ENCODE measurements at places on chromosomes 3 and 15.

- DNase-seq = no peak
These were observed 92.4 kb downstream of the CSNK1G1 start for GRCh38 chr15:64263567-64263966.

DNA sequence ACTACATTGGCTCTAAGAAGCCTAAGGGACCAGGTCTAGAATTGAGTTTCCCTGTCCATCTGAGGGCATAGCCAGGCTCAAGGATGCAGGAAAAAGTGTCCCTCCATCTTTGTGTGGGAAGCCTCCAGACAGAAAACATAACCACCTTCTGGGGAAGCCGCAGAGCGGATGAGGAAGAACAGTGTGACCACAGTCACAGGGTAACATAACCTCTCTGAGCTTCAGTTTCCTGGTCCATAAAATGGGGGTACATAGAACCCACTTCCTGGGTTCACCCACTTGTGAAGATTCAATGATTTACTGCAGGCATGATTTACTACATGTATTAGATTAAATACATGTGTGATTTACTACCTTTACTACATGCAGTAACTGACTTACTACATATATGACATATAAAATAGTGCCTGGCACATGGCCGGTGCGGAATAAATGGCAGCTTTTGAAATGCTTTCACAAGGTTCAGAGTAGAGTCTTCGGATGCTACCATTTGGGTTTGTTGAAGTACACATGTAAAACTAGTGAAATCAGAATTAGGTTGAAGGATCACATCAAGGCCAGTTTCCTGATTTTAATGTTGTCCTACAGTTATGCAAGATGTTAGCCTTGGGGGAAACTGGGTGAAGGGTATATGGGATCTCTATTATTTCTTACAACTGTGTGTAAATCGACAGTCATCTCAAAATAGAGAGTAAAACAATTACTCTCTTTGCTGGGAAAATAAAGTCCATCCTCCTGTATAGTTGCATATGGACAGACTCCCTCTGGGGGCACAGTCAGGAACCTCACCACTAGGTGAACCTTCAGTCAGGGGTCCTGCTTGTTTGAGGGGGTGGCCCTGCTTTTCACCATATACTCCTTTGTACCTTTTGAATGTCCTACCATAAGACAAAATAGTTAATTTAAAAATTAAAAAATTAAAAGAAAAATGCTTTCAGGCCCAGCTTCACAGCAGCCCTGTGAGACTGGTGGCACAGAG lies 86.0 kb downstream of the SEMA5B start:
- no peak for DNase-seq

- DNase-seq = peak; percentile 27
These were observed 1.4 kb downstream of the FYTTD1 start for GRCh38 chr3:197750858-197751737.

- DNase-seq = no peak
These were observed 200.6 kb upstream of the ZBTB20 start for GRCh38 chr3:115347737-115348136.

DNA sequence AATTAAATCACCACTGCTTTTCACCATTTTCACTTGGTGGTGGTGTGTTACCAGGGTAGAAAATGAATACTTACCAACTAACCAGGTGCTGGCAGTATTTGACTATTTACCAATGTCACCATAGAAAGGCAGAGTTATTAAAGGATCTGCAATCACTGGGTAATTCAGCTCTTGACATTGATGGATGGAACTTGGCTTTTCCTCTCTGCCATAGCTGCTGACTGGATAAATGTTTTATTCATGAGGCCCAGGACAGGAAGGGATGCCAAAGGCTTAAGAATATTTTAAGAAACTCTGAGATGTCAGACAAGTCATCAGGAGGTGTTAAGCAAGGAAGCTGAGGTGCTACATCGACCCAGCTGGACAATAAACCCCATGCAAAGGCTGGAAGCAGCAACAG lies 495.5 kb upstream of the CFAP20DC start:
- DNase-seq = no peak

DNA sequence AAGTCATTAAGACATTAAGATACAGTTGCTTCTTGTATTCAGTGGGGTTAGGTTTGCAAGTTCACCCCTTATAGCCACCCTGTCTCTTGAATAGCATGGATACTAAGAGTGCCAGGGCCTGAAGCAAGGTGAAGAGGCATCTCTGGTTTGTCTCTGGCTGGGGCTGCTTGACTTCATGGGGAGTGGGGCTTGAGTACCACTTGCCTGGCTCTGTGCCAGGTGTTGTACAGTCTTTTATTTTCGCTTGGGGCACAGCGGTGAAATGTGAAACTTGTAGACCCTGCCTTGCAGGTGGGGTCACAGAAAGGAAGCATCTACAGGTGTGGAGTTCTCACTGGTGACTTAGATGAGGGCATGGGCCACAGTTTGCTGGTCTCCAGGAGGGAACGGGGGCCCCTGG lies 152.1 kb downstream of the PDE8A start:
- no peak for DNase-seq

DNA sequence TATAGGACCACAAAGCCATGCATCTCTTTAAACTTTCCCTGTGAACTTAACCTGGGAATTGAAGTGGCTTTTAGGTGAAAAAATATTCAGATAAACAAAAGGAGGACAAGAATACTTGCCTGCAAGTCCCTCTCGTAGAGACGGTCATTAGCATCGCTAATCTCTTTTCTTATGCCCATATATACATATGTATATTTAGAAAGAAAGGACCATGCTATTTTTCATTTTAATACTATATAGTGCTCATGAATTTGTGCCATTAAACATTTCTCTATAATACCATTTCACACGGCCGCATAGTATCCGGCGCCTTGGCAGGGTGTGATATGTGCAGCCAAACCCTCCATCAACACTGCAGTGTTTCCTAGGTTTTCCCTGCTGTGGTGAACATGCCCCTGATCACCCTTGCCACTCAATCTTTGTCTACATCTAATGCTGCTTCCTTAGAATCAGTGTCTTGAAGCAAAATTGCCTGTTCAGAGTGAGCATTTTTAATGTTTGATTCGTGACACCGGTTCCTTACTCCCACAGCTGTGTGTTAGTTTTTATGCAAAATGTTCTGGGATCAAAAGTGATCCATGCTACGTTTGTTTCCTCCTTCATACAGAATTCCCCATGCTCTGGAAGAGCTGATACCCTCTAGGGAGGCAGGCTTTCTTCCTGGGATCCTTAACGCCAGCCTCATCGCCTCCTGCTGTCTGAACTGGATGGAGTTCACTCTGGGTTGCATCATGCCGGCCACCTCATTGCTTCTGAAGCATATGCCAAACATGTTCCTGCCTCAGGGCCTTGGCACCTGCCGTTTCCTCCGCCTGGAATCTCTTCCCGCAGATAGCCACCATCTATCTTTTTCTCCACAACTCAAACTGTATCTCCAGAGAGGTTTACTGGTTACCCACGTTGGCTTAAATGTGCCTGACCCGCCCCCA lies 118.1 kb downstream of the FBLN2 start:
- DNase-seq = no peak

- no peak for DNase-seq
These were observed 237.6 kb downstream of the RAP2B start for GRCh38 chr3:153399636-153400035.

- DNase-seq = no peak
These were observed 342.1 kb downstream of the OCA2 start for GRCh38 chr15:27757052-27757451.

DNA sequence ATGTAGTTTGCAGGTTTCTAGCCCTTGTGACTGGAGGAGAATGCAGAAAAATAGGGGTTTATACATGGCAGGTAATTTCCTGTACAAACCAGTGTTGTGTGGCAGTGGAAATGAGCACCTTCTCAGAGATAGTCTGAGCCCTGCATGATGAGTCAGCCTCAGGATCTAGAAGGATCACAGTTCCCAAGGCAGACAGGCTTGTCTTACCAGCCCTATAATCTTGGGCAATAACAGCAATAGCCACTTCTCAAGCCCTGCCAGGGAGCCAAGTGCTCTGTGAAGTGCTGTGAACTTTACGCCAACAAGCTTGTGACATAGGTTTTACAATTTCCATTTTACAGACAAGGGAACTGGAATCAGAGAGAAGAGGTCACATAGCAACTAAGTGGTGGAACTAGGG lies 89.4 kb downstream of the CD47 start:
- no peak for DNase-seq

DNA sequence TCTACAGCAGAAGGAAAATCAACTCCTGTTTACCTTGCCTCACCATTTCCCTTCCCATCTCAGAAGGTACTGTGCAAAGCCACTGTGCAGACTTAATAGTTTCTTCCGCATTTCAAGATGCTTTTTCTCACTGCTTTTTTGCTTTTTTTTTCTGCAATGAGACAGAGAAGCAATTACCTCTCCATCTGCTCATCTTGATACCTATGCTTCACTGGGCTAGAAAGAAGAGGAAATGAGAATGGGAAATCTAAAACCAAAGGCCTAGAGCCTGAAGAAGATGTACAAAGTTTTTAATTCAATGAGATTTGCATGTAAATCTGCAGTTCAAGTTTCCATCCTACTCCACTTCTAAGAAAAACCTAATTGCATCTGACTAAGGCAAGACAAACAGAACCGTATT lies 238.1 kb upstream of the SETMAR start:
- DNase-seq = no peak

DNA sequence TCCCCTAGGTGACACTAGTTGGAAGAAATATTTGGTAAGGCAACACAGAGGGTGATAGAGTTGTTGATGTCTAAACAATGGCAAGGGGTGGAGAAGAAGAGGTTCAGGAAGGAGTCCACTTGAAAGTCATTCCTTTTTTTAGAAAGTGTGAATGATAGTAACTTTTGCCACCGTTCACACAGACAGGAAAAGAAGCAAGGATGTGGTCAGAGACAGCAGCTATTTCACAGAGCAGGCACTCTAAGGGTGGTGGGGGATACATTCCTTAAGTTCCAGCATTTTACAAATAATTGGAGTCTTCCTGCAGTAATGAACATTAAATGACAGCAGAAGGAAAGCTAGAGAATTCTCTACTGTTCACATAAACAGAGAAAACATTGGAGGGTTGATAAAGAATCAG lies 75.4 kb upstream of the ZNF385D start:
- no peak for DNase-seq

DNA sequence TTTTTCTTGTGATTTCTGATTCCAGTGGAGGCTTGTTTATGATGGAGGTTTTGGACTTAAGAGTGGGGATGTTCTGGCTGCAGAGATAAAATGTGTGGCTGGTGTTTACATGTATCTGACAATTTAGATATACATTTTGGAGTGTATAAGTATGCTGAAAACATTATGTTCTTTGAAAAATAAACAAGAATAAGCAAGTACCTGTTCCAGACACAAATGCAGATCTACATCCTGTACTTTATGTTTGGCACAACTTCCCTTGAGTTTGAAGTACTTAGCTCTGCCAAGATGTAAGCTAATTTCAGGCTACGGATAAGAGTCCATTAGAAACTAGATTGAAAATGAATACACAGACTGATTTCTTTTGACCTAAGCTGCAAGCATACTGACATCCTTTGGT lies 277.2 kb downstream of the CHST2 start:
- no peak for DNase-seq

DNA sequence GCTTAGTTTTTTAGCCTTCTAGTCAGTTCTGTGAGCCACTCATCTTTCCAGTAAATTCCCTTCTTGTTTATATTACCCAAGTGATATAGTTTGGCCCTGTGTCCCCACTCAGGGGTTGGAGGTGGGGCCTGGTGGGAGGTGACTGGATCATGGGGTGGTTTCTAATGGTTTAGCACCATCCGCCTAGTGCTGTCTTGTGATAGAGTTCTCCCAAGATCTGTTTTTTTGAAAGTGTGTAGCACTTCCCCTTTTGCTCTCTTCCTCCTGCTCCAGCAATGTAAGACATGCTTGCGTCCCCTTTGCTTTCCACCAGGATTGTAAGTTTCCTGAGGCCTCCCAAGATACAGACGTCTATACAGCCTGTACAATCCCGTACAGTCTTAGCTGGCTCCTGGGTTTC lies 53.7 kb upstream of the INO80 start:
- DNase-seq = no peak

- DNase-seq = no peak
These were observed 40.2 kb upstream of the TMEM87A start for GRCh38 chr15:42313463-42313862.

DNA sequence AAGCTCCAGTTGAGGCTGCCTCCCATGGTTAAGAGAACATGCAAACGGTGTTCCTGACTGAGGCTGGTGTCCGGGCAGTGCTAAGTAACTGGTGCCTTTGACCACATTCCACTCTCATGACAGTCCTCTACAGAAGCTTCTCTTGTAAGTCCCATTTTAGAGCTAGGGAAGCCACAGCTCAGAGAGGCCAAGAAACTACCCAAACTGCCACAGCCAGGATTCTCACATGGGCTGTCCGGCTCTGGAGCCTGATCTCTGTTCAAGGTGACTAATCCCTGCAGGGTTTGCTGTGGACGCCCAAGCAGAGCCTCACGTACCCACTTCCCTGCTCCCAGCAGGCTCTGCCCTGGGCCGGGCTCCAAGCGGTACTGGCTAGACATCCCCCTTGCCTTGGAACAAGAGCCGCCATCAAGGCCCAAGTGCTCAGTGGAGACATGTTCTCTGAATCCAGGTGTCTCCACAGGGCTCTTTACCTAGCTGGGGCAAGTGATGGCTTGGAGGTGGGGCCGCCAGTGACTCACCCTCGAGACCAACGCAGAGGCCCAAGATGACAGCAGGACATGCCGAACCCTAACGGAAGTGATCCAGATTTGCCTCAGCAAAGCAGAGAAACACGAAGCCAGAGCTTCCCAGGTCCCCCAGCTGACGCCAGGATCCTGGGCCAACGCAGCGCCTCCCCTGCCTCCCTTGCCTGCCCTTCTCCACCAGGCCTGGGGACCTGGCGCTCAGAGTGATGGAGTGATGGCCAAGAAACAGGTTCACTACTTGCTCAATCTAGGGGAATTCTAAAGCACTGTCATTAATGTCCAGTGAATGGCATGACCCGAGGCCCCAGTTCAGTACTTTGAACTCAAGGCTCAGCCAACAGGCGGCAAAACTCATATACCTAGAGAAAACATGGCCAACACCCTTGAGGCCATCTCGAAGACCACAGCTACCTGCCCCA lies 24.4 kb downstream of the KLHL25 start:
- DNase-seq = no peak

- DNase-seq = no peak
These were observed 32.1 kb downstream of the CCDC54 start for GRCh38 chr3:107409365-107409764.

DNA sequence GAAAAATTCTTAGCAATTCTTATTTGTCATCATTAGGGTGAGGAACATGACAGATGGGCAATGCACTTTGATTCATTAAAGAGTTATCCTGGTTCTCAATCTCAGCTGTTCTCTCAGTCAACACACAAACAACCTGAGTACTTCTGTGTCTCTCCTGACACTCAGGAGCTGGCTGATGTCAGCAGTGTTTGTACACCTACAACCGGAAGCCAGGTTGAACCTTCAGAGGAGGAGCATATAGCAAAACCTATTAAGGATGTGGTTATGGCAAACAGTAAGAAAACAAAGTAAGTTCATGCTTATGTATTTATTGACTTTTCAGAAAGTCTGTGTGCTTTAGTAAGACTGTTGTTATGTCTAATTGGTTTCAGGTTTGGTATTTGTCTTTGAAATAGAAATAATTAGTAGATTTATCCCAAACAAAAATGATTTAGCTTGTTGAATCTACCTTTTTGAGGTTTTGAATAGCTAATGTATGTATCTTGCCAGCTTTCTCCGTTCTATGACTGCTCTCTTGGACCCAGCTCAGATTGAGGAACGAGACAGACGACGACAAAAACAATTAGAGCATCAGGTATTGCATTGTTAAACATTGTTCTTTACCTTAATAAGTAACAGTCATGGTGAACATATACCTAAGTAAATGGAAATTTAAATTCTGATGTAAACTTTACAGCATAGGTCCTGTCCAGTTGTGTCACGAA lies 36.6 kb downstream of the CCDC66 start:
- no peak for DNase-seq
